ENCODE measurements at places on chromosomes 5 and 9.
A peak's percentile ranks its signal among the peaks of the same experiment; 100 is the strongest.

GRCh38 chr9:36632892-36633291 lies 60.2 kb downstream of the MELK start:
- DNase-seq: no peak

GRCh38 chr9:109923806-109924205 lies 143.8 kb downstream of the PALM2AKAP2 start:
- DNase-seq: no peak

- DNase-seq: no peak
Measured at GRCh38 chr5:124901081-124901480, 154.6 kb upstream of the ZNF608 start.

DNA sequence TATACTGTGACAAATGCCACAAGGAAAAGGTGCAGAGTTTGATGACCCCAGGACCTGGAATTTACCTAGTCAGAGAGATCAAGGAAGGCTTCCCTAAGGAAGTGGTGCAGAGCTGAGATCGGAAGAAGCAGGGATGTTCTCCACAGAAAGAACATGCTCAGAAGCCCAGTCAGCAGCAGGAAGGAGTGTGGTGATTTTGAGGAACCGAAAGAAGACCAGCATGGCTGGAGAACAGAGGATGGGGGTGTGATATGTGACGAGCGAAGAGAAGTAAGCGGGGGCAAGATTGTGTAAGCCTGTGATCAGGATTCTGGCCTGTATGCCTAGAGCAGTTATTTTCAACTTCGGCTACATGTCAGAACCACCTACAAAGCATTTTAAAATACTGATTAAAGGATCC lies 18.7 kb upstream of the PIK3R1 start:
- DNase-seq: no peak

GRCh38 chr5:95668728-95669127 lies 14.1 kb downstream of the SPATA9 start:
- no peak for DNase-seq

DNA sequence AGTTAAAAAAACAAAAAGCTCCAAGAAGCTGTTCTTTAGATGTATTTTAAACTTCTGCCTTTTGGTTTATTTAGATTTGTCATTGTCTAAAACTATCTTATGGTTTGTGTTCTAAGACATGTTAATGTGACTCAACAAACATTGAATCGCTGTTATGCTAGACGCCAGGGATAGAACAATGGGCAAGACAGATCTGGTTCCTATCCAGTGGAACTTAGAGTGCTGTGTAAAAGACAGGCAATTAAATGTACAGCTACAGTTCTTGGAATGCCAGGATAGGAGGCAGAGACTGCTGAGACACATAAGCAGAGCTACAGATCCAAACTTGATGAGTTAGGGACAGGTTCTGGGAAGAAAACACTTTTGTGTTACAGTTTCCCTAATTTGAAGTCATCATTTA lies 22.4 kb downstream of the LYRM7 start:
- no peak for DNase-seq

- no peak for DNase-seq
Measured at GRCh38 chr5:36688722-36689121, 82.3 kb downstream of the SLC1A3 start.

DNA sequence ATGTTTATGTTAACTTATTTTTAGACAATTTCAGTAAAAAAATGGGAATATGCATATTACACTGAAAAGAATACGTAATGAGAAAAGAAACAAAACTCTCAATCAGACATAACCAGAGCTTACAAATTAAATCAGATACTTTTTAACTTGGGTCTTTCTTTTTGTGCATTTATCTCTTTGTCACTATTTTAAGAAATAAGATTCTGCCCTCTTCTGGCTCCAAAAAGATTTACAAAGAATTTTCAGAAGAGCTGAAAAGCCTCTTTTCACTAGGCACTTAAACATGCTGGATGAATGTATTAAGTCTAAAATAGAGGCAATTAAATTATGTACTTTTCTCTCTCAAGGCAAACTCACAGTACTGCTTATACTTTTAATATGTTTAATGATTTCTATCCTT lies 55.5 kb downstream of the CEP120 start:
- no peak for DNase-seq

- no peak for DNase-seq
Measured at GRCh38 chr9:86695910-86696424, 251.3 kb downstream of the GAS1 start.

- peak; percentile 89 for DNase-seq
Measured at GRCh38 chr5:181221792-181222629, 1.1 kb upstream of the TRIM41 start.

DNA sequence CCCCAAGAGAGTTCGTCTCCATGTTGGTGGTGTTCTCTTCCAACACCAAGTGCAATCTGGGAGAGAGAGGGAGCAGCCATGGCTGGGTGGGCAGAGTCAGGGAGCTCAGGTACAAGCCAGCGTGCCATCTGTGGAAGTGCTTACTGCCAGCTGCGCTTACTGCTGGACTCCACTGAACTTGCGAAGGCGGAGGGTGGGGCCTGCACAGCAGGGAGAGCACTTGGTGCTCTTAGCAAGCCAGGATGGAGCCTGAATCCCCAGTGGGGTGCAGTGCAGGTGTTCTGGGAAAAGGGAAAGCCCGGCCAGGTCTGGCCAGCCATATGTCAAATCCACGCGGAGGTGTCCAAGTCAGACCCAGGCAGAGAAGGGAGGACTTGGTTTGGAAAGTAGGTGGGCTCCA lies 142.0 kb downstream of the FANCC start:
- DNase-seq: no peak

- no peak for DNase-seq
Measured at GRCh38 chr9:131759017-131759647, 19.3 kb upstream of the RAPGEF1 start.

- DNase-seq: no peak
Measured at GRCh38 chr5:172009536-172010270, 3.3 kb upstream of the FBXW11 start.

DNA sequence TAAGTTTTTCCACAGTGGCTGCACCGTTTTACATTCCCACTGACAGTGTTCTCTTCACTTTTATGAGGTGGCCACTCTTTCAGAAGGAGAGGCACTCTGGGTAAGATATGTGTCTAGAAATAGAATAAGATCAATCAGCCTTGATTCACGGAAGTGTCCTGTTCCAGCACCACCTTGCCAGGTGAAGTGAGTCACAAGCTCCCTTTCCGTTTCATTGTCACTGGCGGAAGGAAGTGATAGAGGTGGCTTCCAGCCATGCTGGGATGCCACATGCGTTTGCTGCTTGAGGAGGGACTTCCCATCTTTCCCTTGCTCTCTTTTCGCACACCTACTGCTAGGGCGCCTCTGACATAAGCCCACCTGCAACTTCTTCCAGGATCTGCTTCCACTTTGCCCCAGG lies 217.1 kb downstream of the PIK3R1 start:
- DNase-seq: no peak
